Fibroblast of mammary gland (primary cell): ENCODE measurements at places on chromosomes 13 and 19.
A peak's percentile ranks its signal among the peaks of the same experiment; 100 is the strongest.

GRCh38 chr19:40768869-40769268 lies 6.5 kb upstream of the MIA start:
- DNase-seq: no peak

GRCh38 chr13:111344471-111345191 lies 24.2 kb downstream of the TEX29 start:
- peak; percentile 27 for DNase-seq

DNA sequence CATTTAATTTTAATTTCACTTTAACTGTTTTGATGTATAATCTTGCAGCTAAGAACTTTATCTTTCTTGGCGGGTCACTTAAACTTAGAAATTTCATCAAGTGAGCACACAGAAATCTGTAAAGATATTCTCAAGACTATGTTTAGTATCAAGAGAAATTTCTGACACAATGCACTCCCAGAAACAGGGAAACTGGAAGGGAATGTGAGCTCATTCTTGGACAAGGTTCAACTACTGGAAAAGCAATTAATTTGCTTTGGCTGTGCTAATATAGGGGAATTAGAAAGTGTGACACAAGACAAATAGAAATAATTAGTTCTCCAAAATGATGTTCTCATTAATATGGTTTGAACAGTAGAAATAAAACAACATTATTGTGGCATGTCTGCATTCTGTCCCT lies 402.3 kb downstream of the DACH1 start:
- no peak for DNase-seq

- no peak for DNase-seq
Observed at GRCh38 chr19:46116121-46116520, 8.4 kb downstream of the IGFL3 start.

DNA sequence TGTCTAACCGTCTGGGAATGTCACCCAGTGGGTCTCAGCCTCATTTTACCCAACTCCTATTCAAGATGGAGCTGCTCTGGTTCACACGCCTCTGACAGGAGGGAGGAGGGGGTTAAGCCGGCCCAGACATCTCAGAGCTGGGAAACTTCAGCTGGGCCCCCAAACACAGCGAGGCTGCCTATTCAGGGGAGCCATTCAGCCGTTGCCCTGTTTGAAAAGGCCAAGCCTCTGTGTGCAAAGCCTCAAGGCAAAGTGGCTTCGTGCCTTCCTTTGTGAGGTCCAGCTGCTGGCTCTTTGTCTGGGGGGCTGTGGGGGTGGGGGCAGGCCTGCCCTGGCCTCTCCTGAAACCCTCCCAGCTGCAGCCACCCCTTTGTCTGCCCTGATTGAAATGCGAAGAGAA lies 147.4 kb downstream of the PTPRS start:
- DNase-seq: no peak

DNA sequence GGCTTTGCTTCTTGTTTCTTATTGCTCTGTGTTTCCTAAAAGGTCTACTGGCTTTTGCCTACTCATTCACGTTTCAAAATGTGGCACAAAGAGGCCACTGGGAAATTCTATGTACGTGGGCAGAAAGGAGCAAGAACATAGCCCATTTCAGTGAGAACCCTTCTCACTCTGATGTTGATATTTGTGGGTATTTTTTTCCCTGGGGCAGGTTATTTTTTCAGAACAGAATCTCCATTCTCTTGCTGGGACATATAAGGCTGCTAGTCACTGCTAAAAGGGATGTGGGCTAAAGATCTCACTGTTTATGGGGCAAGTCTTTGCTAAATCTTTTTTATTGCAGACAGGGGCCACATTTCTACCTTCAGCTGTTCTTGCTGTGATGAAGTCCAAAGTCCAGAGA lies 27.1 kb downstream of the EDNRB start:
- DNase-seq: no peak

- peak; percentile 24 for DNase-seq
Observed at GRCh38 chr19:58054901-58055874, 3.9 kb upstream of the ZNF135 start.

GRCh38 chr19:34403784-34404108 lies 453 bp upstream of the PDCD2L start:
- no peak for DNase-seq

DNA sequence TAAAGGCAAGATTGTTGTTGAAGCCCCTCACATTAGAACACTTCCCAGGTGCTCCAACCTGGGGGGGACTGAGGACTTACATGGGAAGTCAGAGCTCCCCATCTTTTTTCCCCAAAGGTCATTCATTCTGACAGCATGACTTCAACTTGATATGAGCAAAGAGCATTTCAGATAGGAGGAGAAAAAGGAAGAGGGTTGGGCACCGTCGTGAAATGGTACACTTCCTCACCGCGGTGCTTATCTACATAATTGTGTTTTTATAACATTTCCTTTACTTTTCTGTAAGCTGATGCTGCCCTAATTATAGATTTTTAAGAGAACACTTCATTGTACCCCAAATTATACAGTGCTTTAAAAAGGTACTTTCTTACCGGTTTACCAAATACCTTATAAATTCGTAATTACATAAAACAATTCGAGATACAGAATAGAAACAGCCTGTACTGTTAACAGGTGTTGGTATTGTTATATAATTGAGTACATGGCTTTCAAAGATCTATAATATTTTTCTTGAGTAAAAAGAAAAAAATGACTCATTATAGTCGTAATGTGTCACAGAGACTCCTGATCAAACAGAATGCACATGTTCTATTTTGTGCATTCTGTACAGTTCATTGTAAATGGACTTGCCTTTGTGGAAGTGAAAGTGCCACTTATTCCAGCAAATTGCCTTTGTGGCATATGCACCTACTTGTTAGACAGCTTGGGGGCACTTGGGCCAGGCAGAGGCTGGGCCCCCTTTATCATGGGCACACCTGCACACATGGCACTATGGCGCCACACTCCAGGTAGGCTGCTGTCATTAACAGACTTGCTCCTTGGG lies 81.8 kb downstream of the GGACT start:
- DNase-seq: peak; percentile 10

GRCh38 chr13:98512774-98513665 lies 63.9 kb downstream of the STK24 start:
- no peak for DNase-seq

DNA sequence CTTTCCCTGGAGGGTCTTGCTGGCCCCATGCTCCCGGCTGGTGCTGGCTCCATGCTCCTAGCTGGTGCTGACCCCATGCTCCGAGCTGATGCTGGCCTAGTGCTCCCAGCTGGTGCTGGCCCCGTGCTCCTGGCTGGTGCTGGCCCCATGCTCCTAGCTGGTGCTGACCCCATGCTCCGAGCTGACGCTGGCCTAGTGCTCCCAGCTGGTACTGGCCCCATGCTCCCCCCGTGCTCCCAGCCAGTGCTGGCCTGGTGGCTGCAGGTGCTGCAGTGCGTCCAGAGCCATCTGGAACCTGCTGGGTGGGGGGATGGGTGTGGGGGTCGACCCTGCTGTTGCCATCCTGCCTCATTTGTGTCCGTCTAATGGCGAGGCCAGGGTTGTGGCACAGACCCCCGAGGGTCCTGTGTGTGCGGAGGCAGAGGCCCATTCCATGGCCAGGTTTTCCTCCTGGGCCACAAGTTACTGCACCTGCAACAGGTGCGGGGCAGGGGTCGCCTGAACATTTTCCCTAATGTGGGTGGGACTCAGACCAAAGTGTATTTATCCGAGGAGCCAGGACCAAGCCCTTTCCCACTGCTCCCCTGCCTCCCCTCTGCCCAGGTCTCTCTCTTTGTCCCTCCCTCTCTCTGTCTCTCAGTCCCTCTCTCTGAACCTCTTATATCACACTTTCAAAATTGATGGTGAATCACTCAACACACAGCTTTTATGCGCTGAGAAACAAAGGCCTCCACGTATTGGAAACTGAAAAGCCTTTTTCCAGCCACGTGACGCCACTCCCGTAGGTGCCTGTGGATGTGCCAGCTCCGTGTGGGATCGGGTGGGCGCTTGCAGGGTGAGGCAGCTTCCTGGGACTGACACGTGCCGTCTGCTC lies 45.1 kb downstream of the MCF2L start:
- DNase-seq: no peak

GRCh38 chr19:15031675-15032074 lies 17.6 kb upstream of the CASP14 start:
- DNase-seq: no peak

GRCh38 chr19:29622166-29623070 lies 16.3 kb downstream of the POP4 start:
- DNase-seq: no peak

DNA sequence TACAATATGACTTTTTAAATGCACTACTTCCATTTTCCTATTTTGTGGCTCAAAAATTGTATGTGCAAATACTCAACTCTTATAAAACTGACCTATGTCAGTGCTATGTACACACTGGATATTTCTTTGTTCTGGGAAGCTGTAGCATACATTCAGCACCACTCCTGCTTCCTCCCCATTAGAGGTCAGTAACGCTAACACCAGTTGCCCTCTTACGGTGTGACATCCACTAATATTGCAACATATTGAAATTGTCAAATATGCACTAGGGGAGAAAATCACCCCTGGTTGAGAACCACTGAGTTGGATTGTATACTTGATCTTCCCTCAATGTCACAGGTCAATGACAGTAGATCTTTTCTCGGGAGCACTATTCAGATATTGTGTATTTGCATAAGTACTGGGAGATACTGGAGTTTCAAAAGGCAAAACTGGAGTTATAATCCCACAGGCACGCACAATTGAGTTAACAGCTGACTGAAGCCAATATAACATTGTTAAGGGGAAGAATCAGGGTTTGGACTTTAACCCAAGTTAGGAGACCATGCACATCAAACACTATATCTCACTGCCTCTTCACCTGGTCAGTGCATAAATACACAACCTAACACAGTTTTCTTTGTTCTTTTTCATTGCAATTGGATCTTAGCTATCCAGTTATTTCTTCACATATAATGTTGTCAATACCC lies 1276.5 kb upstream of the MIR17HG start:
- DNase-seq: no peak

DNA sequence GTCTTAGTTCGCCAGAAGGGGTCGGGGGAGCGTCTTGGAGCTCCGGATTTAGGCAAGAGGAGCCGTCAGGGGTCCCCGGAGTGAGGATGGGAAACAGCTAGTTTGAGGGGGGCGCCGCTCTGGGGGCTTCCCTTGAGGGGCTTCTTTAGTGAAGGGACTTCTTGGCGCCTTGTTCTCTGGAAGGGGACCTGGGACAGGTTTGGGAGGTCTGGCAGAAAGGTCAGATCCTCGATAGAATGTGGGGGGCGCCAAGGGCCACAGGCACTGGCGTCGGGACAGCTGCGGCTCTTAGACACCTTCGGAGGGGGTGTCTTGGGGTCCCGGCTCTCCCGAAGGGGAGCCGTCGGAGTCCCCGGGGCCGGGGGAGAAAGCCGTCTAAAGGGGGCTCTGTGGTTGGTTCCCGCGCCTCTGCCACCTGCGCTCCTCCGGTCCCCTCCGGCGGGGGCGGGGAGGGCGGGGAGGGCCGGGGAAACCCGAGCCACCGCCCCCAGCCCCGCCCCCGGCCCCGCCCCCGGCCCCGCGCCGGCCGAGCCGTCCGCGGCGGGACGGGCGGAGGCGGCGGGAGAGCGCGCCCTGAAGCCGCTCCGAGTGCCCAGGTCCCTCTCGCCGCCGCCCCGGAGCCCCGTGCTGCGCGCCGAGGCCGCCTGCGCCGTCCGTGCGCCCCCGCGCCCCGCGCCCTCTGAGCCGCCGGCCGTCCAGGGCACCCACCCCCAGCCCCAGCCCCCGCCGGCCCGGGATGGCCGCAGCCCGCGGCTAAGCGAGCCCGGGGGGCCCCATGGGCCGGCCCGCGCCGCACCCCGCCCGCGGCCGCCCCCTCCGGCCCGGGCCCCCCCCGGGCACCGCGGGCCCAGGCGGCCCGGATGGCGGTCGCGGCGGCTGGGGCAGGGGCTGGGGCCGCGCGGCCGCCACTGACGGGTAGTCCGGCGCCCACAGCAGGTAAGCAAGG lies at the start of gene NRTN:
NRTN (plus strand) TSS at position 552 of the 946 bp plus-strand sequence. CDS start 19,099 bp downstream, outside the sequence.
- DNase-seq: no peak

- DNase-seq: no peak
Observed at GRCh38 chr19:49730166-49730565, 32.9 kb downstream of the TSKS start.

- DNase-seq: no peak
Observed at GRCh38 chr13:104944176-104944575, 1591.3 kb downstream of the EFNB2 start.

DNA sequence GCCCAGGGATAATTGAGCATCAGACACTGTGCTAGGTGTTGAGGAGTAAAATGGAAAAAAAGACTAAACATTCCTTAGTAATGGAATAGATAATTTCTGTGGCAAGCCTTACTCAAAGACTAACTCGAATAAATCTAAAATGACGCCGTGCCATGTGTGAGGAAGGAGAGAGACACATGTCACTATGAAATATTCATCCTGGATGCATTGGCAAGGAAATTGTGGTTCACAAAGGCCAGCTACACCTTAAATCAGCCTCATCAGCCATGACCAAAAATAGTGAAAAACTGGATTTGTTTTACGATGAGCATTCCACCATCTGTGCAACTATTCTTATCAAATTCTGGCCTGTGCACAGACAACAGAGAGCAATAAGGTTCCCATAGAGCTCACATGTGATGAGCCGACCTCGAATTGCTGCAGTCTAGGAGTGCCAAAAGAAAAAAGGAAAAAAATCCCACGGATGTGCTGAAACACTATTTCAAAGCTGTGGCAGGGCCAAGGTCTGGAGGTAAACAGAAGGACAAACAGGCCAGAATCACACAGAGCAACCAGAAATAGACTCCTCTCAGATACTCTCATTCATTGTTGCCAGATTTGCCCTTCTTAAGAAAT lies 505.7 kb downstream of the EFNB2 start:
- no peak for DNase-seq

DNA sequence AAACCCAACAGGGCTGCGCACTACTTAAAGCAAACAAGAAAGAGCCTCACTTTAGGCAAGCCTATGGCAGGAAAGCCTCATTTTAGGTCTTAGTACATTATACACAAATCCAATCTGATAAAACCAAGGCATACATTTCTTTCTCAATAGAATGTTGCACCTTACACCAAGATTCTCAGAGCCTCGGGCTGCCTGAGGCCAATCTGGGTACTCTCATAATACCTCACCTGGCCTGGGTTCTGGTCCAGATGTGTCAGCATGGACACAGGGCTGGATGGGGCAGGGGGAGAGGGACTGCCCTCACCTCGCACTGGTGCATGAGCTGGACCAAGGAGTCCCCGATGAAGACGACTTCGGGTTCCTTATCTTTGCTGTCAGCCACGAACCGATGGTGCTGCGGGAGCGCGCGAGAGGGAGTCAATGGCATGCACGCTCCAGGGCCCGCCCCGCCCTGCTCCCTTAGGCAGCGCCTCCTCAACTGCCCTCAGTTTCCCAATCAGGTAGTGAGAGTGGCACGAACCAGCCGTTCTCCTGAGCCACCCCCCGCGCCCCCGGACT lies at the start of gene PRR19:
PRR19 (plus strand) TSS at position 487 of the 558 bp plus-strand sequence. CDS start 7,453 bp downstream, outside the sequence.
- DNase-seq: no peak

- no peak for DNase-seq
Observed at GRCh38 chr19:17429641-17430113, 9.8 kb downstream of the MVB12A start.

DNA sequence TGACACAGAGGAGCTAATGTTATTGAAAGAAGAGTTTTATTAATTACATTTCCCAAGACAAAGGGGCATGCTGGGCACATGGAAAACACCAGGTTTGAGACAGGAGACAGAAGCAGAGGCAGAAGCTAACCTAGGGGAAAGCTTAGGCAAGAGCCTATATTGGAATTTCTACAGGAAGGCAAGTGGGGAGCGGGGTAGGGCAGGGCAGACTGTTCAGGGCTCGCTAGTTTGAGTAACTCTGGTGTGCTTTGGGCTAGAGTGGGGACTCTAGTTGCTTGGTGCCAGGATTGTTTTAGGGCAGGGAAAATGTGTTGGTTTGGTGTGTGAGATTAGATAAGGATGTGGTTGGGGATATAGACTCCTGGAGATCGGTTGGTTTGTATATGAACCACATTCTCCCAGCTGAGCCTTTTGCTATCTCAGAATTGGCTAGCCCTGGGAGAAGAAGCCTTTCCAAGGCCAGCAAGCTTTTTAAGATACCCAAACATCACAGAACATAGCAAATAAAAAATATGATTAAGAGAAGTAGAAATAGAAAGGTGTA lies 8.4 kb upstream of the UFM1 start:
- no peak for DNase-seq
